Sciatic nerve (tissue), 2 donors: ENCODE measurements at places on chromosomes 6 and 20. TPM values are rescaled to one million over a fixed set of nuclear protein-coding genes. Genes with fewer than 3 reads are reported as not detected.

The FAM209A gene
- not detected for total RNA-seq

The BCAS4 gene
- total RNA-seq, result 4.8 TPM

The SSTR4 gene
- total RNA-seq, result not detected

The FAM184A gene
- 7.8 TPM for total RNA-seq

The NR2E1 gene
- not detected for total RNA-seq

The CBLN4 gene
- total RNA-seq, result 14.1 TPM

The MCCD1 gene
- total RNA-seq, result not detected

The PLAGL1 gene
- 65.8 TPM for total RNA-seq

The LAMA4 gene
- 332 TPM for total RNA-seq

The KCNQ5 gene
- 0.49 TPM for total RNA-seq

The STMND1 gene
- total RNA-seq, result 0.27 TPM

The ABHD16B gene
- total RNA-seq, result not detected

The MOCS1 gene
- total RNA-seq, result 37.3 TPM

The TREM1 gene
- total RNA-seq, result 9.8 TPM

The APCDD1L gene
- total RNA-seq, result 0.53 TPM

The BACH2 gene
- 25.3 TPM for total RNA-seq

The ATRN gene
- total RNA-seq, result 31.5 TPM

The SIRPB2 gene
- total RNA-seq, result 8.2 TPM

The BTN1A1 gene
- total RNA-seq, result not detected

The ADAM33 gene
- 117 TPM for total RNA-seq

The R3HDML gene
- total RNA-seq, result not detected

The MOXD1 gene
- total RNA-seq, result 14.2 TPM

The LSM14B gene
- total RNA-seq, result 26.5 TPM

The PRR18 gene
- total RNA-seq, result not detected

The SAPCD1 gene
- 4.9 TPM for total RNA-seq

The RIPPLY2 gene
- total RNA-seq, result 0.80 TPM

The SLPI gene
- total RNA-seq, result 95.5 TPM

The ZNF184 gene
- total RNA-seq, result 10.6 TPM

The SLC22A16 gene
- total RNA-seq, result 0.22 TPM

The KCTD20 gene
- 56.6 TPM for total RNA-seq

The MAP3K5 gene
- 18.9 TPM for total RNA-seq

The CLIC1 gene
- total RNA-seq, result 239 TPM

The MRS2 gene
- total RNA-seq, result 20.5 TPM

The DEF6 gene
- total RNA-seq, result 11.6 TPM

The C6orf15 gene
- not detected for total RNA-seq
